ENCODE measurements at places on chromosomes 1 and 21.

DNA sequence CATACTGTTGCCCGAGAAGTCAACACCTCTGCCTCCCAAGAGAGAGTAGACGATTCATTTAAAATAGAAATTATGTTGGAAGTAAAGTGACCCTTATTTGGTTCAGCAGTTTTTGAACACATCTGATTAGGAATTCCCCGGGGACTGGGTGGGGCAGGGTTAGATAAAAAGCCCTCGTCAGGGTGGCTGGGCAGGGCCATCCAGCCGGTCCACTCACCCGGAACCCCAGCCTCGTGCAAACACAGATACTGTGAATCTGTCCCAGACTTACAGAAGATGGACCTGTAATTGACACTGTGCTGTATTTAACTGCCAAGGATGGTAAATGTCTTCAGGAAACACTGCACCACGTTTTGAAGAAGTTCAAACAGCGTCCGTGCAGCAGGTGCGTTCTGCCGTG is 63.7 kb downstream of the PRDM16 start:
- no peak for DNase-seq

DNA sequence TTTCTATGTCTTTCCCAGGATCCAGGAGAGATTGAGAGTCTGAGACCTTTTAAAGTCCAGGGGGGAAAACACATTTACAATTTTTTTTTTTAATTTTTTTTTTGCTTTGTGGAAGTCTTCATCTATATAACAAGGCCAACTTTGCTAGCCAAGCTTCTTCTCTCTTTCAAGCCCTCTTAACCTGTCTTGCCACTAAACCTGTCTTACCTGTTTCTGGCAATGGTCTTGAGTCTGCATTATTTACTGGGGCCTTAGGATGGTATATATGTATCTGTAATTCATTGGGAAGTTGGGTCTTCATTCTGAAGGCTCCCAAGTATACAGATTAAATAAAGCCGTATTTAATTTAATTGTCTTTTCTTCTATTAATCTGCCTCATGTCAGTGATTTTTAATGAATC is 750.9 kb upstream of the B3GALT2 start:
- DNase-seq = no peak

DNA sequence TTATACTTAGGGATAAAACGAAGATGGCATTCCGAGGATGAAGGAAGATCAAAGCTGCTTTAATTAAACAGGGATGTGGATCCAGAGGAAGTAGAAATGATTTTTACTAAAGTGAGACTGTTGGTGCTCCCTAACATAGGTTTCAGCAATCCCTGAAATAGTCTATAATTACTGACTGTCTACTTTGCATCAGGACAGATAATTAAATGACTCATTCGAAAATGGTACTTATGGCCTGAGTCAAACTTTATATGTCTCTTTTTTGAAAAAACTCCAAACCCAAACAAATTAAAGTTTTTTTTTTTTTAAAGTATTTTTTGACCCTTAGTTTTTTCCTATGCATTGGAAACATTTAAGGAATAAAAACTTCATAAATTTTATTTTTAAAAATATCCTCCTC is 90.3 kb downstream of the LYST start:
- DNase-seq = no peak

GRCh38 chr1:219331424-219331823 is 157.7 kb downstream of the LYPLAL1 start:
- DNase-seq = no peak

DNA sequence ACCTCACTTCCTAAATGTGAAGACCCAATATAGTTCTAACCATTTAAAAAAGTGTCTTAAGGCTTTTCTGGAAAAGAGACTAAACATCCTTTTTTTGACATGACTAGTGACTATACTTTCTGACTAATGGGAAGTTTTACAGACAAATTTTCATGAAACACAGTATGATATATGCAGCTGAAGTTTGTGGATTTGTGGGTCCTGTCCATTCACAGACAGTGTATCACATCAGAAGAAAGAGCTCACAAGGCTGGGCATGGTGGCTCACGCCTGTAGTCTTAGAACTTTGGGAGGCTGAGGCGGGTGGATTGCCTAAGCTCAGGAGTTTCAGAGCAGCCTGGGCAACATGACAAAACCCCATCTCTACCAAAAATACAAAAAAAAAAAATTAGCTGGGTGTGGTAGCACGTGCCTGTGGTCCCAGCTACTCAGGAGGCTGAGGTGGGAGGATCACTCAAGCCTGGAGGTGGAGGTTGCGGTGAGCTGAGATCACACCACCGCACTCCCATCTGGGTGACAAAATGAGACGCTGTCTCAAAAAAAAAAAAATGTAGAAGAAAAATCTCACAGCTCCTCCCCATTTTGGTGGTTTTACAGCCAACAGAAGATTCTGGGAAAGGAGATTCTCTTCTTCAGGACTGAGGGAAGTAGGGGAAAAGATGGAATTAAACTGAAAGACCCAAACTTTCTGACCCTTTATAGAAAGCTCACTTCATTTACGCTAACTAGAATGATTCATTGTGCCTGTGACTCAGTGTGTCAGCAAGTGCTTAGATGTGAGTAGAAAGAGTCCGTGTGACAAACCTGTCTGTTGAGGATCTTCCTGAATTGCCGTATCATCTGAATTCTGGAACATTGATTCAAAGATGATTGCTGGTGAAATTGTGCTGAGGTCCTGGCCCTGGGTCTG is 15.2 kb upstream of the YRDC start:
- DNase-seq = no peak

GRCh38 chr1:161099090-161099802 is 1.1 kb downstream of the KLHDC9 start:
- DNase-seq = no peak

DNA sequence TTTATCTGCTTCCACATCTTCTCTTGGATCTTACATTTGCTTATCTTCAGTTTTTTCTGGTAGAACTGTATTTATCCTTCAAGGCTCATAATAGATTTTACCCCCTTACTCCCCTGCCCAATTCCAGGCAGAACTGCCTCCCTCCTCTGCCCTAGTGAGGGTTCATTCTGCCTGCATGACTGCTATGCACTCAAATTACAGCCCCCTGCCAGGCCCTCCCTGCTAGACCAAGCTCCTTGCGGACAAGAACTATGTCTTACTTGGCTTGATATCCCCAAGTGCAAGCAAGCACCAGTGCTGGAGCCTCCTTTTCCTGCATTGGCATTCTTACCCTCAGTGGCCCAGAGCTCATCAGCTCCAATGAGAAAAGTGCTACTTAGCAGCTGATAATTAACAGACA is 18.1 kb downstream of the MAPKAPK2 start:
- no peak for DNase-seq

DNA sequence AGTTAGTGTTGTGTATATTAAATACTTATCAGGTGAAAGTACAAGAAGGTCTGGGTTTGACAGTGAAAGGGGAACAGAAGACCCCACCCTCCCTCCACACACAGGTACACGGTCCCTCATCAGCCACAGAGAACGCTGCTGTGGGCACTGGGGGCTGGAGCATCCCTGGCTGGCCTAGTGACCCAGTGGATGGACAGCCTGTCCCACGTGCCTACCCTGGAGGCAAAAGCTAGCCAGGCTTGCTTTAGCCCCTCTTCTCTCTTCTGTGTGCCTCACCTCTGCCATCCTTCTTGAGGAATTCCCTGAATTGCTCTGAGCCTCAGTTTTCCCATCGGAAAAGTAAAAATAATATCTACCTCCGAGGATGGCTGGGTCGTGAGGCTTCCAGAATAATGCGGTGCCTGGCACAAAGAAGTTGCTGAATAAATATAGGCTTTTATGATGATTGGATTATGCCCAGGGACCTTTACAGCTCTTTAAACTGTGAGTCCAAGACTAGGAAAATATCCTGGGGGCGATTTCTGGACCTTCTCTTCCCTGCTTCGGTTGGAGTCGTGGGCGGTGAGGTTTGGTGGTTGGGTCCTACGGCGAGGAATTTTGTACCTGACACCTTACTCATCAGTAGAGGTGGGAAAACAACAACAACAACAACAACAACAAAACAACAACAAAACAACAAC is 918 bp downstream of the IFNLR1 start:
- DNase-seq = no peak

DNA sequence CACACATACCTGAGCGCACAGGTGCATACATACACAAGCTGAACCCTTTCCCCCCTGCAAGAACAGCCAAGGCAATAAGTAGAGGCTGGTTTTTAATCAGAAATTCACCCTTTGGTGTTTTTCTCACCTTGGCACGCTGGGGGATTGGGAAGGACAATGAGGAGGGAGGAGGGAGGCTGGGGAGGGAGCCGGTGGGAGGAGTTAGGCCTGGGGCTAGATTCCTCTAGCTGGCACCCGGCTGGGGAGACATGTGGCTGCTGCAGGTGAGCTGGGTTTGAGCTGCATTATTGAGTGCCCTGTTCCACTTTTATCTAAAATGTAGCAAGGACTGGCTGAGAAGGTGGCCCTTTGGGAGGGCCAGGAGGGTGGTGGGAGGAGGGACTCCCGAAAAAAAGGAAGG is 97.8 kb upstream of the CSF3R start:
- DNase-seq = peak; percentile 14

DNA sequence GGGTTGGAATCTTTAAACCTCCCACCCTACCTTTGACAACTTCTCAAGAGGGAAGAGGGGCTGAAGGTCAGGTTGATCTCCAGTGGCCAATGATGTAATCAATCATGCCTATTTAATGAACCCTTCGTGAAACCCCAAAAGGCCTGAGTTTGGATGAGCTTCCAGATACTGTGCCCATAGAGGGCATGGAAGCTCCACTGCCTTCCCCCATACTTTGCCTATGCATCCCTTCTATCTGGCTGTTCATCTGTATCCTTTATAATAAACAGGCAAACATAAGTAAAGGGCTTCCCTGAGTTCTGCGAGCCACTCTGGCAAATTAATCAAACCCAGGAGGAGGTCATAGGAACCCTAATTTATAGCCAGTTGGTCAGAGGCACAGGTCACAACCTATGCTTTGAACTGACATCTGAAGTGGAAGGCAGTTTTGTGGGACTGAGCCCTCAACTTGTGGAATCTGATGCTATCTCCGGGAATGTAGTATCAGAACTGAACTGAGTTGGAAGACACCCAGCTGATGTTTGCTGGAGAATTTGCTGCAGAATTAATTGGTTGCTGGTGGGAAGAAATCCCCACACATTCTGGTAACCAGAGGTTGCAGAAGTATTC is 24.8 kb downstream of the S100A10 start:
- no peak for DNase-seq

- no peak for DNase-seq
Observed at GRCh38 chr1:151968058-151968457, 25.6 kb downstream of the S100A10 start.

DNA sequence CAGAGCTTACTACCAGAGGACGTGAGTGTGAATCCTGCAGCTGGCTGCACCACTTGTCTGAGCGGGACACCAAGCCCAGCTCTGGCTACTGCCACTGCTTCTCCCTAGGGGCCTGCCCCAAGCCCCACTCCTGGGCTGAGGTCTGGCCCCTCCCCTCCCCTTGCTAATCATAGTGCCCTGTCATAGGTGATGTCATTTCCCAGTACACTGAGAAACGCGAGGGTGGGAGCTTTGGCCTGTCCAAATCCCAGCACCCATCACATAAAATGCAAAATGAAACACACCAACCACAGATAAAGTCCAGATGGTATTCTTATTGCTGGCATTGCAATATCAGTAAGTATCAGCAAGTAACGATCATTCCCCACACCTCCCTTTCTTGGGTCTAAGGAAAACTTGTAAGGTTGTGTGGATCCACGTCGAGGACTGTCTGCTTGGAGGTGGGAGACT is 77.7 kb downstream of the TOMM20 start:
- DNase-seq = no peak

- peak; percentile 65 for DNase-seq
Observed at GRCh38 chr1:209434631-209435217, 148.8 kb upstream of the CAMK1G start.

DNA sequence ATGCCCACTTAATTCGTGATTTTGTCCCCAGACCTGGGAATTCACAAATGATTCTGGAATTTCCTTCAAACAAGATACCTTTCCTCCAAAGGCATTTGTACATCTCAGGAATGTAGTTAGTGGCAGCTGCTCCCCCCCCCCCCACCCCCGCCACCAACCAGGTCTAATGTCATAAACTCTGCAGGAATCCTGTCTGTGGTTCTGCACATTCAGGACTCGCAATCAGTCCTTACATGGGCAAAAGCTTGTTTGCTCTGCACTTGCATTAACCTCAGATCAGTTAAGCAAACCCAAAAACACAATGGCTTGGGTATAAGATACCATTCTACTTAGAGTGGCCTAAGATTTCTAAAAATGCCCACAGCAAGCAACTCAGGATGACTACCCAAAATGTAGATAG is 143.8 kb downstream of the TGFB2 start:
- peak; percentile 40 for DNase-seq

DNA sequence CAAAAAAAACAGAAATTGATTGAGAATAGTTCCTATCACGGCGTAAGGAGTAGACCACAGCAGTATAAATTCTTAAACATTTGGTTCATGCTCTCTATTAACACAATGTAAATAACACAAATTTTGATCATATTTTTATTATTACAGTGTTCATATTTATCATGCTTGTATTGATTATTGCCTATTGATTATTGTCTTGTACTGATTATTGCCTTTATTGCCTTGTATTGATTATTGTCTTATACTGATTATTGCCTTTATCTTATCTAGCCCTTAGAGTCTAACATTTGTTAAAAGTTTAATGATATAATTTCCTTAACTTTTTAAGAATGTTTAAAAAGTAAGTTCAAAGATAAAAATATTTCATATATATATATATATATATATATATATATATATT is 460.7 kb downstream of the KCNT2 start:
- no peak for DNase-seq

DNA sequence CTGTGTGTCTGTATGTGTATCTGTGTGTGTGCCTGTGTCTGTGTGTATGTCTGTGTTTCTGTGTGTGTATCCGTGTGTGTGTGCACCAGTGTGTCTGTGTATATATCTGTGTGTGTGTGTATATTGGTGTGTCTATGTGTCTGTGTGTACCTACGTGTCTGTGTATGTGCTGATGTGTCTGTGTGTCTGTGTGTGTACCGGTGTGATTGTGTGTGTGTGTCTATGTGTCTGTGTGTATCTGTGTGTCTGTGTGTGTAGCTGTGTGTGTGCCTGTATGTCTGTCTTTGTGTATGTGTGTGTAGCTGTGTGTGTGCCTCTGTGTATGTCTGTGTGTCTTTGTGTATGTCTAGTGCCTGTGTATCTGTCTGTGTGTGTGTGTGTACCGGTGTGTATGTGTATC is 32.0 kb downstream of the CAMK2N1 start:
- DNase-seq = no peak

DNA sequence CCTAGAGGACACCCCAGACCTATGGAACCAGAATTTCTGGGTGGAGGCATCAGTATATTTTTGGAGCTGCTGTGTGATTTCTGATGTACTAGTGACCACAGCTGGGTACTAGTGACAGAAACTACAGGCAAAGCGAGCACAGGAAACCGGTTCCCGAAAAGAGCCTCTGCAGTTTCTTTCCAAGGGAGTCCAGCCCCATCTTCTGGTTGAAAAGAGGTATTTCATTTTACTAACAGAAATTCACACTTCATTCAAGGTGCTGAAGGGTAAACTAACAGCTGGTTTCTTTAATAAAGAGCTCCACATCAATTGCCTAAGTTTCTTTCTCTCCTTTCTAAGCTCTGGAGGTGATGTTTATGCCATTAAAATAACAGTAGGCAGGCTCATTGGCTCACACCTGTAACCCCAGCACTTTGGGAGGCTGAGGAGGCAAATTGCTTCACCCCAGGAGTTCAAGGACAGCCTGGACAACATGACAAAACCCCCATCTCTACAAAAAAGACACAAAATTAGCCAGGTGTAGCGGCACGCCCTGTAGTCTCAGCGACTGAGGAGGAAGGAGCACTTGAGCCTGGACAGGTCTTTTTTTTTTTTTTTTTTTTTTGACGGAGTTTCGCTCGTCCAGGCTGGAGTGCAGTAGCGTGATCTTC is 22.0 kb downstream of the THAP3 start:
- DNase-seq = peak; percentile 25

All from foreskin keratinocyte (primary cell).